ENCODE measurements at places on chromosomes 5 and 9.

DNA sequence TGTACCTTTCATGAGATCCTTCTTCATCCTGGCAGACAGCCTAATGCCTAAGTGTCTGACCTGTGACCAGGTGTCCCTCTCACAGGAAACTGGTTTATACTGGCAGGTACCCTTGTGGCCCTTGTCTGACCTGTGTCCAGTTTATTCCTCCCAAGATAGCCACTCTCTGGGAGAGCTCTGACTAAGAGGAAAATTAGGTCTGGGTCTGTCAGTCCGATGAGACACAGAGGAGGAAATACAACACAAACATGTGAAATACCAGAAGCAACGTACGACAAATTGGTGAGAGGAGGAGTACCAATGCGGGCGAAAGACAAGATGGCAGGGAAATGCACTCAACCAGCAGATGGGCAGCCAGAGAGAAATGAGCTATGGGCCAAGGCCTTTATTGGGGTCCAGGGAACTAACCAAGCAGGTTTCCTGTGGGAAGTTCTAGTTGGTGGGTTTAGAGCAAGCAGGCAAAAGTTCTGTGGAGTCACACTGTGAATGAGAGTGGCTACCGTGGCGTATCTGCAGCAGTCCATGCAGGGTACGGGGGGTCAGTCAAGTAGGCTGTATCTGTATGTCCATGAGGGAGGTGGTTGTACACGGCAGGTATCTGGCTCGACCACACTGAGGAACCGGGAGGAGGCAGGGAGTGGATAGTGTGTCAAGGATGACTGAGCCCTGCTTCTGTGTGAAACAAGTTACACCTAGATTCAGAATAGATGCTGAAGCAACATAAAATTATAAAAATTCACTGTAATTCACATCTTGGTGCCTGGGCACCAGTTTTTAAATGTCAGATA, 109.0 kb downstream of the MLLT3 start:
- DNase-seq = no peak

DNA sequence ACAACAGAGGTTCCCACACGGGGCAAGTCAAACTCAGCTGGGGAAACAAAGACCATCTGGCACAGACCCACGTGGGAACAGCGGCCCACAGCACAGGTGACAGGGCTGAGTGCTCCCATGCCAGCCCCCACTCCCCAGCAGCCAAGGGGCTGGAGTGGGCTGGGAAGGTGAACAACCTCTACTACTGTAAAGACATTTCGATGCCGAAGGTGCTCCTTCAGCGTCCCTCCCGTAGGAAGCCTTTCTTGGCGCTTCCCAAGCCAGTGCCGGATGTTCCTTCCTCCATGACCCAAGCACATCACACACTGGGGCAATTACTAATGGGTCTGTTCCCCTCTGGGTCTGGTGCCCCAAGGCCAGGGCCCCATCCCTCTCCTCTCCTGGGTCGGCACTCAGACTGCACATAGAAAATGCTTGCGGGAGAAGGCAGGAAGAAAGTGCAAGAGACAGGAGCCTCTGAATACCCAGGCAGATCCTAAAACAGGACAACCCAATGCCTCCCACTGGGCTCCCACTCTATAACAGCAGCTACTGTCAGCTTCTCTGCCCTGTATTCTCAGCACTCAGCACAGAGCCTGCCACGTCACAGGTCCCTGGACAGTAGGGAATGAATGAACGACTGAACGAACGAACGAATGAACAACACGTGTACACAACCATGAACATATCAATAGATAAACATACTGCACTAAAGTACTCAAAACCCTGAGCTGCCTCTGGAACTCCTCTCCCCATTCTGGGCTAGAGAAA, 77.0 kb upstream of the LRRTM2 start:
- DNase-seq = no peak

GRCh38 chr9:114957558-114957957, 27.2 kb upstream of the TNFSF8 start:
- DNase-seq = no peak

DNA sequence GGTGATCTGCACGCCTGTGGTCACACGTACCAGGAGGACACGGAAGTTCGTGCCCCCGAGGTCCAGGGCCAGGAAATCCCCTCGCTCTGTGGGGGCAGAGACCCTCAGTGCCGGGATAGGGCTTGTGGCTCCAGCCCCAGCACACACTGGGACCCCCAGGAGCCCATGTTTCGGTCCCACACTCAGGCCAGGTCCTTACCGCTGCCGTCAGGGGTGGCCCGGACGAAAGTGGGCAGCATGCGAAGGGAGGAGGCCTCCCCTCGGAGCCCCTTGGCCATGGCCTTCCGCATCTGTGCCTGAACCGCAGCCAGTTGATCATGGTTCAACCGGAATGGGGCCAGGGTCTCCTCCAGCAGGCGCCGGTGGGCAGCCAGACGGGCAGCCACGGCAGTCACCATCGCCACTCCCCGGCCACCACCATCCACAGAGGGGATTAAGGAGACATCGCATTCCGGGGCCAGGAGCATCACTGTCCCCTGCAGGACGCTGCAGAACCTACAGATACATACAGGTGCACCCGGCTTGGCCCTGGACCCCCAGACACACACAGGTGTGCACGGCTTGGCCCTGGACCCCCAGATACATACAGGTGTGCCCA, 11.8 kb downstream of the HK3 start:
- no peak for DNase-seq

GRCh38 chr9:1053986-1054425, 3.8 kb downstream of the DMRT2 start:
- no peak for DNase-seq

Data from islet precursor cell (in vitro differentiated cells).